ENCODE measurements at places on chromosomes 7 and 10.

DNA sequence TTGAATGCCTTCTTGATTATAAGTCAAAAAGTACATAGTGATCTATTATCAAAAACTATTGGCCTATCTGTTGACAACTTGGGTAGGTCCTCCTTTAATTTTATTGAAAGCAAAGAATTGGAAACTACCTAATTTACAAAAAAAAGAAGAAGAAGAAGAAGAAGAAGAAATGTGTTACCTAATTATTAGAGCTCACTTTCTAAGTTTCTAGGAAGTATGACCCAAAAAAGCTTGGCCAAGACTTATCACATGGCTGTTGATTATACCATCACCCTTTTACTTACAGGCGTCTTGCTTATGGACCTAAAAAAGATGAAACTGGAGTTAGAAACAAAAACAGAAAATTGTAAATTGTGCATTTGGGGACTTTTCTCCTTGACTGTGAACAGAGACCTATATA, 81.8 kb upstream of the PIK3CG start:
- DNase-seq: no peak

DNA sequence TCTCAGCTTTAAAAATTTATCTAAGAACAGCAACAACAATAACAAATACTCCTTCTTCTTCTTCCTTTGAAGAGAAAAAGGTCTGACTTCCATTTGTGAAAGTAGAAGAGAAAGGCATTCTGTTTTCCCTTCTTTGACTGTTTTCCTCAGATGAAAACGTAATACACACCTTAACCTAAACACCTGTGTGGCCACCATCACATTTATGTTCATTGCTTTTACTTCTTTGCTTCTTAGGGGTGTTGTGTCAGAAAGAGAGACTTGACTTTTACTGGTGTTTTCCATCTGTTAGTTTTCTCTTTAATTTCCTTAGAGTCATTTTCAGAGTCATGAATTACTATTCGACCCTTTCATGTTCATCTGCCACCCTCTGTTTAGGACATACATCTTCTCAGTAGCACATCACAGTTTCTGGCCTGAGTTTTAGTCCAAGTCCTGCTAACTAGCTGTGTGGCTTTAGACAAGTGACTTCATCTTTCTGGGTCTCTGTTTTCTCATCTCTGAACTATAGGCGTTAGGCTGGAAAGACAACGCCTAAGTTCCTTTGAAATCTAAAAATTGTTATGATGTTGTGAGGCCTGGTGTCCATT, 283.8 kb downstream of the GATA3 start:
- DNase-seq: no peak

DNA sequence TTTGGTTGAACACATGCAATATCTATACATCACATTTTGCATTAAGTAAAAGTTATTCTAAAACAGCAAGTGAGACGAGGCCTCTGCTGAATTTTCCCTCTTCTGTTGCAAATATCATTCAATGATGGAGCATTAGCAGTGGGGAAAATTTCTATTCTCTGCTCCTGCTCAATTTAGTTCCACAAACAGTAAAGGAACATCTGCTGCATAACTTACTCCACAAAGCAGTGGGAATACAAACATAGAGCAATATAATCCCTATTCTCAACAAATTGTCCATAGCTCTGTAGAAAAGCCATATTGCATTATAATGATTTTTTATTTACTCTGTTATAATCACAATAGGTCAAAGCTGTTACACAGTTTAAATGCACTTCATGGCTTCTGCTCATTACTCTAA, 5.9 kb downstream of the AGR3 start:
- no peak for DNase-seq

DNA sequence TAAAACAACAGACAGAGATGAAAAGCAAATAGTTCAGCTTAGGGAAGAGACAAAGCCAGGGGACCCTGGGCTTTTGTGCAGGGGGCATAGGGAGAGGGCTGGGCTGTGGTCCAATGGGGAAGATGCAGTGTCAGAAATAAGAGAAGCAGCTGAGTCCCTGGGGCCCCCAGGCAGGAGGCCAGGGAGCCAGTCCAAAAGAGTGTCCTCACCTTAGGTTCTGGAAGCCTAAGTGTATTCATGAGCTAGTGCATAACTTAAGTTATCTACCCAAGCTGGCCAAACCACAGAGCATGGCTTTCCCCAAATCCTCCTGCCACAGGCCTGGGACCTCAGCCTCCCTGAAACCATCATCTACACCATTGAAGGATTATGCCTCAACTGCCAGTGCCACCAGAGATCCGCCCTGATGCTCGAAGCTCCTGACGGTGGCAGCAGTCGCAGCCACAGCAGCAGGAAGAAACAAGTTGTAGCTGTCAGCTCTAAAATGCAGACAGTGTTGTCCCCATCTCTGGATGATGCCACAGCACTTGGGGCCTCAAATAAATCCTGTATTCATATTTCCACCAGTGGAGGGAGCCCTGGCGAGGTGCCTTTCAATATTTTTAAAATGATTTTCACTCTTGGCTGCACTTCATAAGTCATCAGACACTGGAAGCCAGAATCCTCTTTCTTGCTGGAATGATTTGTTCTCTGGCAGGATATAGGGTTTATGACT, 574.6 kb downstream of the GRID1 start:
- no peak for DNase-seq

- no peak for DNase-seq
Measured at GRCh38 chr10:43817368-43817767, 168.7 kb upstream of the ZNF32 start.

DNA sequence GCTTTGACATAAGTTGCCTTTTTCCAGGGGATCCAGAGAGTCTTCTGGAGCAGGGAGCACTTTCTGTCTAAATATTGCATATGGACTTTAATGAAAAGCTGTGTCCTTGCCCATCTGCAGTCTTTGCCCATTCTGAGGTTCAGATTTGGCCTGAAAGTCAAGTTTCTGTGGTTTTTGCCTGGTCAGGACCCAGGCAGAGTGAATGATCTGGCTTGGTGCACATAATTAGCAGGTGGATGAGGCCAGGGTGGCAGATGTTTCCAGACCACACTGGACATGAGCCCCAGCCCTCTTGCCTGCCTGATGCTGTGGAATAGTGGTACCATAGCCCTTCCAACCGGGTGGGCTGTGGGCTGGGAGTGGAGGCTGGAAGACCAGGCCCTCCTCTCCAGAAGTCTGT, 11.0 kb downstream of the HECW1 start:
- DNase-seq: no peak

DNA sequence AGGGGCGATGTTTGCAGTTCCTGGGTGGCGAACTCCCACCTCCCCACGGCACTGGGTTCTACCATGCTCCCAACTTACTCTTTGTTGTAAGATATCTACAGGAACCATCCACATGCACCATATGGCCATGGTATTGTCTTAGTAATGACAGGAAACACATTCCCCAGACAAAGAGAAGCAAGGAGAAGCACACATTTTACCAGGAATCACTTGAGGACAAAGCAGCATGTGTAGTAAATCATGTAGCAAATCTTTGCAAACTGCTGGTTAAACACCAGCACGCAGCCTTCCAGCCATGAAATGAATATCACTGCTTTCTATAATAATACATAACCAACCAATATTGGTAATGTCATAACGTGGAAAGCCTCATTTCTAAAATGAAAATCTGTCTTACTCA, 101.2 kb downstream of the NRP1 start:
- DNase-seq: no peak
